ENCODE measurements at places on chromosomes 7 and 10. TPM values are rescaled to one million over a fixed set of nuclear protein-coding genes. Genes with fewer than 3 reads are reported as not detected.
A peak's percentile ranks its signal among the peaks of the same experiment; 100 is the strongest.

Gene ELOVL3
- total RNA-seq: 0.66 TPM

Gene HOXA10
- total RNA-seq: 2.3 TPM

Gene CALML3
- total RNA-seq: 13.5 TPM

Gene GARS1
- total RNA-seq: 50.9 TPM

Gene CACUL1
- 55.2 TPM for total RNA-seq

Gene INPP5A
- 38.7 TPM for total RNA-seq

GRCh38 chr10:86583983-86584382 is 62.4 kb upstream of the WAPL start:
- DNase-seq: no peak
- H3K4me3 ChIP-seq: no peak overlapping the region
- H3K36me3 ChIP-seq: no peaks in the 10 kb centered on the region
- H3K27ac ChIP-seq: no peak overlapping the region
- no peaks in the 10 kb centered on the region for H3K4me1 ChIP-seq

DNA sequence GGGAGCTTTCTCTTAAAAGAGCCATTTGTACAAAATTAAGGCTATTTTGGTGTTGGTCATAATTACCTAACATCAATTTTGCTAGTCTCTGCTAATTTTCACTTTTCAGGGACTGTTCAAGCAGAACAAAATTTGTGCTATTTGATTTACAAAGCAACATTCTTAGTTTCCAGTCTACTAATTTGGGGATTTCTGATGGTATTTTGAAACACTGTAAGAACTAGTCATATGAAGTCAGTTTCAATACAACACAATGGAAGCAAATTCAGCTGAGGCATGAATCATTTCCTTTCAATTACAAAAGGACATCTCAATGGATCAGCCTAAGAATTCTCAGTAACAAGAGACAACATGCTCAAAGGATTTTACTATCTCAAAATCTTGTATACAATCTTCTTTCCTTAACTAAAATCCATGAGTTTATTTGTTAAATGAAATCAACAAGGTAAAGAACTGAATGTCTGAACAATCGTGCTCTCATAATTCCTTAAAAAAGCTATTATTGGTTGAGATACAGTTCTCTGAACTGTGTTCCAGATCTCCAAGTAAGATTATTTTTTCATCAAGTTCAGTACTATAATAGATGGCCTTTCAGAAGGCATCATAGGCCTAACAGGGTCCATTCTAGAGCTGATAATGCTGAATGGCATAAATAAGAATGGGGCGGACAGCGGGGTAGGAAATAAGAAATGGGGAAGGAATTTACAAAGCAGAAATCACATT is 144.6 kb downstream of the NRCAM start:
- H3K27ac ChIP-seq: no peak overlapping the region
- no peak for DNase-seq
- H3K36me3 ChIP-seq: no peaks in the 10 kb centered on the region
- H3K4me1 ChIP-seq: no peaks in the 10 kb centered on the region
- no peak overlapping the region for H3K4me3 ChIP-seq

- no peak overlapping the region for H3K27ac ChIP-seq
- no peak overlapping the region for H3K4me3 ChIP-seq
- no peaks in the 10 kb centered on the region for H3K27me3 ChIP-seq
Observed at GRCh38 chr7:87028636-87029035, 30.8 kb downstream of the ELAPOR2 start.

GRCh38 chr7:2863461-2864066 is 19.5 kb upstream of the GNA12 start:
- H3K27me3 ChIP-seq: no peaks in the 10 kb centered on the region
- peak overlapping the region; percentile 72 for H3K27ac ChIP-seq
- DNase-seq: peak; percentile 50
- H3K4me3 ChIP-seq: peak overlapping the region; percentile 55
- H3K4me1 ChIP-seq: no peaks in the 10 kb centered on the region

GRCh38 chr10:47286116-47286505 is 13.9 kb upstream of the GDF10 start:
- DNase-seq: no peak
- H3K27me3 ChIP-seq: no peaks in the 10 kb centered on the region
- H3K4me3 ChIP-seq: no peak overlapping the region

DNA sequence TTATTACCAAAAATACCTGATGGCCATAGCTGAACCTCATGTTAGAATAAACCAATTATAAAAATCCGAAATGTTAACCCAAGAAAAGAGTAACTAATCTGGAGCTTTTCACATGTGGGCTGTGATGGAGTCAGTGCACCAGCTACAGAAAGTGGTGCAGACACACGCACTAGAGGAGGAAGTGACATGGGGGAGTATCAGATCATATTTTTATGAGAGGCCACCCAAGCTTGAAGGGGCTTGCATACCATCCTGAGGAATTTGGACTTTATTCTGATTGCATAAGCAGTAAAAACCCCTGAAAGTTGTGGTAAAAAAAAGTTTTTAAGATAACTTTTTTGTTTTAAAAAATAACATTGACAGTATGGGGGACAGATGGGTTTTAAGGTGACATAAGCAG is 1148.5 kb upstream of the CELF2 start:
- no peak overlapping the region for H3K4me3 ChIP-seq
- no peaks in the 10 kb centered on the region for H3K27me3 ChIP-seq
- no peak overlapping the region for H3K27ac ChIP-seq
- no peaks in the 10 kb centered on the region for H3K4me1 ChIP-seq
- DNase-seq: no peak
- H3K36me3 ChIP-seq: no peaks in the 10 kb centered on the region

GRCh38 chr7:55120501-55121198 is 101.8 kb downstream of the EGFR start:
- H3K27ac ChIP-seq: peak overlapping the region; percentile 81
- no peaks in the 10 kb centered on the region for H3K36me3 ChIP-seq
- DNase-seq: no peak
- H3K4me1 ChIP-seq: peaks cover 23% of the 10 kb centered on the region
- H3K4me3 ChIP-seq: no peak overlapping the region
- H3K27me3 ChIP-seq: no peaks in the 10 kb centered on the region

DNA sequence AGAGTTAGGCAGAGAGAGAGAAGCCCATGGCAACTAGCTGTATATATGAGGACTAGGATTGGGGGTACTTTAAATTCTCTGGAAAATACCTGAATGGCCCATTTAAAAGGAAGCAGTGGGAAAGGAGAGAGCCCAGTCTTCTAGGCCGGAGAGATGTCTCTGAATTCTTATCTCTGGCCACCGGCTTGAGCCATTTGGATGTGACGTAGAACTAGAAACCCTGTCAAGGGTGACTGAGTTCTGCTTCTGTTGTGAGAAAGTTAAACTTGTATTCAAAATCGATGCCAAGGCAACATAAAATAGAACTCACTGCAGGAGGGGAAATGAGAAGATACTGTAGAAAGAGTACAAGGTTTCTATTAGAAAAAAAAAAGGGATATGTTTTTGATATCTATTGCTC is 6.3 kb upstream of the GSTK1 start:
- no peaks in the 10 kb centered on the region for H3K4me1 ChIP-seq
- H3K4me3 ChIP-seq: no peak overlapping the region
- H3K27ac ChIP-seq: no peak overlapping the region
- H3K27me3 ChIP-seq: no peaks in the 10 kb centered on the region
- no peak for DNase-seq

- DNase-seq: no peak
- no peaks in the 10 kb centered on the region for H3K4me1 ChIP-seq
- no peak overlapping the region for H3K27ac ChIP-seq
- no peak overlapping the region for H3K4me3 ChIP-seq
- no peaks in the 10 kb centered on the region for H3K36me3 ChIP-seq
- H3K27me3 ChIP-seq: no peaks in the 10 kb centered on the region
Observed at GRCh38 chr10:18400201-18400905, 251.0 kb downstream of the NSUN6 start.

DNA sequence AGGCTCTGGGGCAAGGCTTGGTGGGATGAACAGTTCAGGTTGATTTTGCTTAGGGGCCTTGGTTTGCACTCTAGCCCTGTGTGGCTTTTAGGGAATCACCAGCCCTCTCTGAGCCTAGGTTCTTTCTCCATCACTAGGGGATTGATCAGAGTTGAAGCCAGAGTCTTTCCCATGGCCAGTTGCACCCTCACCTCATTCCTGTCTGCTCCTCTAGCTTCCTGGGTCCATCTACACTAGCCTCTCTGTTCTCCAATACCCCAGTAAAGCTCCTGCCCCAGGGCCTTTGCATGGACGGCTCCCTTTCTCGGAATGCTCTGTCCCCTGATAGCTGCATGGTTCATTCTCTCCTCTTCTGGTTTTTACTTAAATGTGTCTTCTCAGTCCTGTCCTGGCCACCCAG is 40.4 kb downstream of the SORCS3 start:
- H3K36me3 ChIP-seq: no peaks in the 10 kb centered on the region
- peaks cover 5% of the 10 kb centered on the region for H3K27me3 ChIP-seq
- H3K27ac ChIP-seq: no peak overlapping the region

- H3K36me3 ChIP-seq: no peaks in the 10 kb centered on the region
- H3K27ac ChIP-seq: no peak overlapping the region
- no peak overlapping the region for H3K4me3 ChIP-seq
- no peaks in the 10 kb centered on the region for H3K4me1 ChIP-seq
Observed at GRCh38 chr10:98620503-98620902, 173.8 kb upstream of the HPS1 start.

DNA sequence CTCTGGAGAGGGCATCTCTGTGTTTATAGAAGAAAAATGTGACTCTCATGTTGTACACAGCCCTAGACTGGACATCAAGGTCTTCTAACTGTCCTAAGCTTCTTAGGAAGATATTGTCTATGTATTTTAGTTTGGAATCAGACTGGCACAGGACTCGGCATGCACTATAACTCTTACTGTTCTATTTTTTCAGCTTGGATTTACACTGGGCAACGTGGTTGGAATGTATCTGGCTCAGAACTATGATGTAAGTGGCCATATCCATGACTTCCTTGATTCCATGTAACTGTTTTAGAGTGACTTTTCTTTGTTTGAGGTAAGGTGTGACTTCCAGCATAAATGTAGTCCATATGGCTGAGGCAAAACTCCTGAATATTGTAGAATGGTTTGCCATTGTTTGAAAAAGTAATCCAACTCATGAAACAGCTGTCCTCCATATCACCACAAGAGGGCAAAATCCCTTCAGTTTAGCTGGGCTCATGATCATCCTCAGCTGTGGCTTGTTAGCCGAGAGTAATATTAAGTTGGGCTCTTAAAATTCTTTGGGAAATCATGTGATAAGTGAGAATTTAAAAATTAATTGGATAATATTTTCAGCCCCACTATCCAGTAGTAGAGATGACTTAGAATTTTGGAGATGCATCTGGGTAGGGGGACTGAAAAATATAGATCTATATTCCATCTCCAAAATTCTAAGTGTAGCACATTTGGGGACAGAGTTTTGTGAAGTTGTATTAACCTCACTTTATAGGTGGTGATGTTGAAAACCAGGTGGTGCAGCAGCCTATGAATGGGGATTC is 10.4 kb downstream of the STMP1 start:
- DNase-seq: no peak
- no peaks in the 10 kb centered on the region for H3K27me3 ChIP-seq
- H3K4me3 ChIP-seq: no peak overlapping the region

DNA sequence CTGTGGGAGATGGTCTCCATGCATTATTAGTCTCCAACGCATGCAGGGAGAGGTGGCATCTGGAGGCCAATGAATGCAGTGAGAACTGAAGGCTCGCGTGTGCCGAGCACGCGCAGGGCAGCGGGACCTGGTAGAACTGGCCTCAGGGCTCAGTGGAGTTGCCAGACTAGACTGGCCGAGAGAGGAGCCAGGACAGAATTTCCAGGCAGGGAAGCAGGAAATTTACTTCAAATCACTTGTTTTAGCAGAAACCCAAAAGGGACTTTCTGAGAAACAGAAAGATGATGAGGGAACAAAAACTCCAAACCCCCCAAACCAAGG is 311.0 kb upstream of the IMMP2L start:
- H3K27ac ChIP-seq: no peak overlapping the region
- DNase-seq: no peak
- no peaks in the 10 kb centered on the region for H3K27me3 ChIP-seq

GRCh38 chr7:104133238-104133637 is 74.6 kb downstream of the ORC5 start:
- H3K27me3 ChIP-seq: no peaks in the 10 kb centered on the region
- H3K4me1 ChIP-seq: no peaks in the 10 kb centered on the region
- no peak overlapping the region for H3K4me3 ChIP-seq
- no peak for DNase-seq

DNA sequence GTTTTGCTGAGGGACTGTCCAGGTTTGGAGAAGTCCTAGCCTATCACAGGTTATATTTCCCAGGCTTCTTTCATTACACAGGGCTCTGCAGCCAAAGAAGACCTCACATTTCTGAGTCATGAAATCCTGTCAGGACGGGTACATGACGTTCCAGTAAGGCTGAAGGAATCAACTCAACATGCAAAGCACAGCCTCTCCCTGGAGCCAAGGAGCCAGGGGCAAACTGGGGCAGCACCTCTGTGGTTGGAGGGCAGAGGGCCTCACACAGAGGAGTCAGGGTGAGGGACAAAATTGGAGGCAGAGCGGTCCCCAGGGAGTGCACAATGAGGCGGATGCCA is 116.3 kb upstream of the GDF10 start:
- no peaks in the 10 kb centered on the region for H3K27me3 ChIP-seq
- DNase-seq: no peak
- no peaks in the 10 kb centered on the region for H3K36me3 ChIP-seq
- H3K4me1 ChIP-seq: no peaks in the 10 kb centered on the region
- H3K27ac ChIP-seq: no peak overlapping the region

DNA sequence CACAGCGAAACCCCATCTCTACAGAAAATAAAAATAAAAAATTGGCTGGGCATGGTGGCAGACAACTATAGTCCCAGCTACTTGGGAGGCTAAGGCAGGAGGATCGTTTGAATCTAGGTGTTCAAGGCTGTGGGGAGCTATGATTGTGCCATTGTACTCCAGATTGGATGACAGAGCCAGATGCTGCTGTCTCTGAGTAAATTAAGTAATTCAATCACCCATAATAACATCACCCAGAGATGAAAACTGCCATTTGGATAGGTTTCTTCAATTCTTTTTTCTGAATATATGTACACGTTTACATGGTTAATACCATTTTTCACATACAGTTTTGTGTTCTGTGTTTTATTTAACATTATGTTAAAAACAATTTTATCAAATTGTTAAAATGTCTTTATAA is 79.3 kb downstream of the WIPF3 start:
- H3K27ac ChIP-seq: no peak overlapping the region
- no peak for DNase-seq
- H3K4me1 ChIP-seq: no peaks in the 10 kb centered on the region

- DNase-seq: no peak
- no peaks in the 10 kb centered on the region for H3K27me3 ChIP-seq
- H3K4me3 ChIP-seq: no peak overlapping the region
- no peaks in the 10 kb centered on the region for H3K36me3 ChIP-seq
- H3K4me1 ChIP-seq: no peaks in the 10 kb centered on the region
- no peak overlapping the region for H3K27ac ChIP-seq
Observed at GRCh38 chr7:18163091-18163490, 135.4 kb upstream of the PRPS1L1 start.

DNA sequence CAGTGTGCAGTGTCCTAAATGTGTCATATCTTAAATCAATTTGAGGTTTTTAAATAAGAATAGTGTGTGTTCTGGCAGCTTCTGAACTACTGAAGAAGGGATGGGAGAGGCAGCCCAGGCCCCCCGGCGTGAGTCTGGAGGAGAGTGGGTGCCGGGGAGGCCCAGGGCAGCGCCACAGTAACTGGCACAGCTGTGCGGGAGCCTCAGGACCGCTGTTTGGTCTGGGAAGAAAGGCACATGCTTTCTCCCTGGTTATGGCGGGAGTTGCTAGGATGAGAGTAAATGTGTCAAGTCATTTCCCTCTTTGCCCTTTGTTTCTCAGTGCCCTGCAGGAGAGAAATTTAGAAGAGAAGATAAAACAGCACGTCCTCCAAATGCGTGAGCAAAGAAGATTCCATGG is 31.9 kb upstream of the PWWP2B start:
- H3K4me1 ChIP-seq: no peaks in the 10 kb centered on the region
- H3K36me3 ChIP-seq: no peaks in the 10 kb centered on the region
- no peak overlapping the region for H3K27ac ChIP-seq
- H3K4me3 ChIP-seq: no peak overlapping the region
- DNase-seq: no peak
